ENCODE measurements at places on chromosomes 11 and 22. TPM values are rescaled to one million over a fixed set of nuclear protein-coding genes. Genes with fewer than 3 reads are reported as not detected.

DNA sequence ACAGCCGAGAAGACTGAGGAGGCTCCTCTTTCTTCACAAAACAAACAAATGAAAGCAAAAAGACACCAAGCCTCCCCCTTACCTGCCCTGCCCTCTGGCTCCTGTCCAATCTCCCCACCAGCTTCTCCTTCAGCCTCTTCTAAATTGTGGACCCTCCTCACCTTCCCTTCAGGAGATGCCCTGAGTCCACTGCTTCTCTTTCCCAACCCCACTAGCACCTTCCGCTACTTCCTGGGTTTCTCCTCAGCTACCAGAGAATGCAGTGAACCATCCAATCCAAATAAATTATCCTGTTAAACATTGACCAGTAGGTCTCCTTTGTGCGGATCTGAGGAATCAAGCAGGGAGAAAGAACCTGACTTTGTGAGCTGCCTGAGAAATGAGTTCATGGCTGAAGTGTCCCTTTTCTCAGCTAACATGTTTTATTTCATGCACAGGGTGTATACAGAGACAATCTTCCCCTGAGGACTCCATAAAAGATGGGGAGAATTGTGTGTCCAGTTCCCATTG is 63.2 kb upstream of the VPREB1 start:
- H3K27me3 ChIP-seq, result peaks cover 57% of the 10 kb centered on the region
- no peak overlapping the region for H3K4me3 ChIP-seq
- no peak overlapping the region for H3K27ac ChIP-seq

The PKP3 gene
- total RNA-seq, result 4.9 TPM

The LUZP2 gene
- total RNA-seq, result not detected

The ZP1 gene
- 5.3 TPM for total RNA-seq

The MOGAT2 gene
- not detected for total RNA-seq

All from GM23248 (cell line).